ENCODE measurements at places on chromosomes 16 and 17.

DNA sequence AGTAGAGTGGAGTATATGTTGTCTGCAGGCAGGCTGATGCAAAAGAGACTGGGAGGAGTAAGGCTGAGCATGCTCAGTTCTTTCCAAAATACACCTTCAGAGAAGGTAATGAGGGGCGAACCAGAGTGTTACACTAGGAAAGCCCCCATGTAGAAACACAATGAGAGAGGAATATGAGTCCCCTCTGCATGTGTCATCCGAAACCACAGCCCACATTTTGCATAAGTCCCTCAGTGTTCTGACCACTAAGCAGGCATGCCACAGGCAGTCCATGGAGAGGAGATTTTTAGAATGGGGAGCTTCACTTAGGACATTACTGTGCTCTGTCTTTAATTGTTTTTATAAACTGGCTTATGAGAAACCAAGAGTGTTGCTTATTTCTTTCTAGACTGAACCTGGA lies 32.0 kb downstream of the SLC6A2 start:
- DNase-seq = no peak

- peak; percentile 90 for DNase-seq
Measured at GRCh38 chr17:82668631-82669099, 20.4 kb upstream of the WDR45B start.

DNA sequence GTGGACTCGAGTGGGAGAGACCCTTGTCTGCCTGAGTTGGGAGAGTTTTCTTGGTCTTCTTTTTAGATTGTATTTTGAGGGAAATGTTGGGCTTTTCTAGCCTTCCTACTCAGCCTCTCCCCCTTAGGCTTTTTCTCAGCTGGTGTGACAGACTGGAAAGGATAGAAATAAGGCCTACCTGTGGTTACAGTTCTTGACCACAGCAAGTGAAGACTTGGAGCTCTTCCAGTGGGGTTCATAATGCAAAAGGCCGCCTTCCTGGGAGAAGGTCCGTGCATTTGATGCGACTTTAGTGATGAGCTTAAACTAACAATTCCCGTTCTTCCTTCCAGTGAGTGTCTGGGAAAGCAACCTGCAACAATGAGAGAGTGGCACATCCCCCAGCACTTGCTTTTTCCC lies 56.8 kb downstream of the B9D1 start:
- no peak for DNase-seq

DNA sequence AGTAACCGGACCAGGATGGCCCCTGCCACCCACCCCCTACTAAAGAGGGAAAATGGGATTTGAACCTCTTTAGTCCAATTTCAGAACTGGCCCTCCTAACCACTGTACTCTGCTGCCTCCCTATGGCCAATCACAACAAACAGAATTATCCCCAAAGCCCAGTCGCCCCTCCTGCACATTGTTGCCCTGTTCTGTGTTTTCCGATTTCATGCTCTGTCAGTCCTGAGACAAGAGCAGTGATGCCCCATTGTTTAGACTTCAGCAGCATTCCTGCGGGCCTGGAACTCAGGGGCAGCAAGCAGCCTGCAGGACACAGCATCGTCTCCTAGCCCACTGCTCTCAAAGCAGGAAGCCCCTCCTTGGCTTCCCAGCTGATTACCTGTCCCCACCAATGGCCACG lies 20.5 kb upstream of the KLHL11 start:
- DNase-seq = peak; percentile 39

DNA sequence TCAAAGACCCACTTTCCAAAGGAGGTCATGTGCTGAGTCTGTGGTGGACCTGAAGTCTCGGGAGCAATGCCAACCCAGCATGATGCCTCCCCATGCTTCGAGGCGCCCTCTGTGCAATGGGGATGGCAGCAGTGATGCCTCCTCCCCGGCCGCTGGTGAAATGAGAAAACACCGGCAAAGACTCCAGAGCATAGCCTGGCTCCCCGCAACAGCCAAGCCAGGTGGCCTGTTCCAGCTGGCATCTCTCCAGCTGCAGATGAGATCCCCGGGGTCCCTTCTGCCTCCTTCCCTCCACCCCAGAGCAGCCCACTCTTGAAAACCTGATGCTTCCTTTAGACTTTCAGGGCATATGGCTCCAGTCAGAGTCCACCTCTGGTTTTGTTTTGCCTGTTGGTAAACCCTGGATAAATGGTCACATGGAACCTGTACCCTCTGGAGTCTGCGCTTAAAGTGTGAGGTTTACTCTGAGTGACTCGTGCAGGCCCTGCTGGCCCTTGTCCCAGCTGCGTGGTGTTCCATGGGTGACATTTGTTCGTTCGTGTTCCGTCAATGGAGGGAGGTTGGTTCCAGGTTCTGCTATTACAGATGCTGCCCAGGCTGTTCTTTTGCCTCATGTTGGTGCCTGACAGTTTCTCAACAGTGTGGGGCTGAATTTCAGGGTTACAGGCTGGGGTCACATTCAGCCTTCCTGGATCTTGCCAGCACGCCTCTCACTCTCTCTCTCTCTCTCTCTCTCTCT lies 181.8 kb upstream of the CIBAR2 start:
- no peak for DNase-seq

DNA sequence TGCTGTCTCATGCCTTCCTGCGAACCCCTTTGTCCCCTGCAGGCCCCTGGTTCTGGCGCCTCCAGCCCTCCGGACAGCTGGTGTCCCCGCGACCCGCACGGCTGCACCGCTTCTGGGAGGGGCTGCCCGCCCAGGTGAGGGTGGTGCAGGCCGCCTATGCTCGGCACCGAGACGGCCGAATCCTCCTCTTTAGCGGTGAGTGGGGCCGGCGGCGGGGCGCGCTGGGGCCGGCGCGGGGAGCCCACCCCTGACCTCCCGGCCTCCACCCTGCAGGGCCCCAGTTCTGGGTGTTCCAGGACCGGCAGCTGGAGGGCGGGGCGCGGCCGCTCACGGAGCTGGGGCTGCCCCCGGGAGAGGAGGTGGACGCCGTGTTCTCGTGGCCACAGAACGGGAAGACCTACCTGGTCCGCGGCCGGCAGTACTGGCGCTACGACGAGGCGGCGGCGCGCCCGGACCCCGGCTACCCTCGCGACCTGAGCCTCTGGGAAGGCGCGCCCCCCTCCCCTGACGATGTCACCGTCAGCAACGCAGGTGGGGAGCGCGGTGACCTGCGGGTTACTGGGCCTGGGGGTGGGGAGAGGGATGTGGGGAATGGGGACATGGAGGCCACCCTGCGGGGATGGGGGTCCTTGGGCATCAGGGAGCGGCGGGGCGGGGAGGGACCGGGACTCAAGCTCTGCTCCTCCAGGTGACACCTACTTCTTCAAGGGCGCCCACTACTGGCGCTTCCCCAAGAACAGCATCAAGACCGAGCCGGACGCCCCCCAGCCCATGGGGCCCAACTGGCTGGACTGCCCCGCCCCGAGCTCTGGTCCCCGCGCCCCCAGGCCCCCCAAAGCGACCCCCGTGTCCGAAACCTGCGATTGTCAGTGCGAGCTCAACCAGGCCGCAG lies 7.1 kb upstream of the IL32 start:
- peak; percentile 75 for DNase-seq

- no peak for DNase-seq
Measured at GRCh38 chr16:87314990-87315420, 2.2 kb downstream of the C16orf95 start.

GRCh38 chr17:3630781-3631180 lies 5.3 kb downstream of the SHPK start:
- no peak for DNase-seq

DNA sequence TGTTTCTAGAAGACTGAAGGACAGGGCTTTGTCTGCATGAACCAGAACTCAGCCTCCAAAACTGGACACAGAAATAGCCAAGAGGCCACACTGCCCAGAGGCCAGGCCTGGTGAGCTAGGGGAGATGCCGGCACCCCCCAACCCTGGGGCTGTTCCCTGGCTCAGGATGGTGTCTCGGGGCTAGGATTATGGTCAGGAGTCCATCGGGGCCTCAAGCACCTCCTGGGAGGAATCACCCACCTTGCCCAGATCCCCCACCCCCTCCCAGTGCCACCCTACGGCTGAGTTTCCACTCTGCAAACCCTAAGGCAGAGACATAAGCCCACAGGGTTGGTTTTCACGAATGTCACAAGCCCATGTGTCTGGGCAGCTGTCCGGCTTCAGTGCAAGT lies 37.2 kb downstream of the SLC7A5 start:
- DNase-seq = no peak

DNA sequence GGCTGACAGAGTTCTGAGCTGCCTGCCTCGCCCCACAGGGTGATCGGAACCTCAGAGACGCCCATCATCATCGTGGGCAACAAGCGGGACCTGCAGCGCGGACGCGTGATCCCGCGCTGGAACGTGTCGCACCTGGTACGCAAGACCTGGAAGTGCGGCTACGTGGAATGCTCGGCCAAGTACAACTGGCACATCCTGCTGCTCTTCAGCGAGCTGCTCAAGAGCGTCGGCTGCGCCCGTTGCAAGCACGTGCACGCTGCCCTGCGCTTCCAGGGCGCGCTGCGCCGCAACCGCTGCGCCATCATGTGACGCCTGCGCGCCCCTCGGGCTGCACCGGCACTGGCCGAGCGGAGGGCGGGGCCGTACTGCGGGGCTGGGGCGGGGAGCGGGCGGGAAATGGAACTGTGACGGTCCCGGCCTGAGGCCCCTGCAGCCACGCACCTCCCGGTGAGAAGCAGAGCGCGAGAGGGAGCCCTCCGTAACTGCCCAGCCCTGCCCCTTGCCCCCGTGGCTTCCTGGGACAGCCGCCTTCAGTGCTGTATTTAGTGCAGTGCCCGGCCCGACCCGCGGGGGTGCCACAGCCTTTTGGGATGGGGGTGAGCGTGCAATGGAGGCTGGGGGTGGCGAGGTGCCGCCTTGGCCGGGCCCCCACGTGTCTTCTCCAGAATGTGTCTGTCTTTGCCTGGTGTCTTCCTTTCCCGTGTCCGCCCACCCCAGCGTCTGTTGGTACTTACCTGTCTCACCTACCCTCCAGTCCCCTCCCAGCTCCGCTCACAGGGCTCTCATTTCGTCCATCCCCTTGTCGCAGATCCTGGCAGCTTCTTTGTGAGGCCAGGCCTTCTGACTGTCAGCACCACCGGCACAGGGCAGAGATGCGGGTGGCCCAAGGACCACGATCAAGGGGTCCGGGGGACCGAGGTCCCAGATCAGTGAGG lies 9.8 kb downstream of the RASL10B start:
- DNase-seq = peak; percentile 82

DNA sequence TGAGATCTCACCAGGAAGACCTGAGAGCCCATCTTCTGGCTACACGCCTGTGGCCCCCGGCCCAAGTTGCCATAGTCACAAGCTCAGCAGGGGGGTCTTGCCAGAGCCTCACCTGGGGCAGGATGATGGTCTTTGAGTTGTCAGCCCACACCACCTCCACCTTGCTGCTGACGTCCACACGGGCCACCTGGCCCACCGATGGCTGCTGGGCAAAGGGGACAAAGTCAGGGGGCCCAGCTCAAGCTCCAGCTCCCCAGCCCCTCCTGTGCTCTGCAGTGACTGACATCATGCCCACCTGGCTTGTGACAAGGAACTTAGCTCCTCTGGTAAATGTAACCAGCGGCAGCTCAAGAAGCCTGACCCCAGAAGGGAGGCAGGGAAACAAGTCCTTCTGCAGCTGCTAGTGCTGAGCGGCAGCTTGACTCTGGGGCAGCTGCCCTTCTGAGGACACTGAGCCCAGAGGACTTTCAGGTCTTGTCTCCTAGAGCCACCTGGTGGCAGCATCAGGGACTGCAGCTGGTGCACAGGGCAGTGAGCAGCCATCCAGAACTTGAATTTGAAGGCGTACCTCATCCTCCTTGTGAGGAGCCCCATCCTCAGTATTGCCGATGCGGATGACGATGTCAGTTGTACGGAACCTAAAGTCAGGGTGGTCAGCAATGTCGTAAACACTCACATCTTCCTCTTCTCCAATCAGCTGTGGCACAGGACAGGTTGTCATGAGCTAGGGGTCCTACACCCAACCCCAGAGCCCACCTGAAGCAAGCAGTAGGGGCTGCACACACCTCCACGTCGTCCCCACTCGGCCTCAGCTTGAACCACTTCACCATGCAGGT lies 13.5 kb downstream of the SPHK1 start:
- peak; percentile 92 for DNase-seq

DNA sequence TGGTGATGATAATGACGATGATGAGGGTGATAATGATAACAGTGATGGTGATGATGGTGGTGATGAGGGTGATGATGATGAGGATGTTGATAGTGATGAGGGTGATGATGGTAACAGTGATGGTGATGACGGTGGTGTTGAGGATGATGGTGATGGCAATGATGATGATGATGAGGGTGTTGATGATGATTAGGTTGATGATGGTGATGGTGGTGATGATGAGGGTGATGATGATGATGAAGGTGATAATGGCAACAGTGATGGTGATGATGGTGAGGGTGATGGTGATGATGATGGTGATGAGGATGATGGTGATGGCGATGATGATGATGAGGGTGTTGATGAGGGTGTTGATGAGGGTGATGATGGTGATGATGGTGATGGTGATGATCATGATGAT lies 93.8 kb upstream of the ZNF469 start:
- no peak for DNase-seq

DNA sequence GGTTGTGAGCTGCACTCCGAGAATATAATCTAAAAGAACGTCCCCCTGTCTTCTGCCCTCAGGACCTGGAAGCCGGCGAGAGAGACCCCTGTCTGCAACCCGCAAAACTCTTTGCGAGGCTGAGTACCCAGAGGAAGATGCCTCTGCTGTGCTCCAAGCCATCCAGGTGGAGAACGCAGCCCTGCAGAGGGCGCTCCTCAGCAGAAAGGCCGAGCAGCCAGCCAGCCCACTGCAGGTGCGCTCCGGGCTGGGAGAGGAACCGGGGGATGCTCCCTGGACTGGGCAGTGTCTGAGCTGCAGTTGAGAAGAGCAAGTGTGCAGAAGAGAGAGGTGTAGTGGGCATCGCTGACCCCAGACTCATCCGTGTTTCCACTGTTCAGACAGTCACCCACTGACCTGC lies 148.3 kb downstream of the KATNIP start:
- peak; percentile 91 for DNase-seq

DNA sequence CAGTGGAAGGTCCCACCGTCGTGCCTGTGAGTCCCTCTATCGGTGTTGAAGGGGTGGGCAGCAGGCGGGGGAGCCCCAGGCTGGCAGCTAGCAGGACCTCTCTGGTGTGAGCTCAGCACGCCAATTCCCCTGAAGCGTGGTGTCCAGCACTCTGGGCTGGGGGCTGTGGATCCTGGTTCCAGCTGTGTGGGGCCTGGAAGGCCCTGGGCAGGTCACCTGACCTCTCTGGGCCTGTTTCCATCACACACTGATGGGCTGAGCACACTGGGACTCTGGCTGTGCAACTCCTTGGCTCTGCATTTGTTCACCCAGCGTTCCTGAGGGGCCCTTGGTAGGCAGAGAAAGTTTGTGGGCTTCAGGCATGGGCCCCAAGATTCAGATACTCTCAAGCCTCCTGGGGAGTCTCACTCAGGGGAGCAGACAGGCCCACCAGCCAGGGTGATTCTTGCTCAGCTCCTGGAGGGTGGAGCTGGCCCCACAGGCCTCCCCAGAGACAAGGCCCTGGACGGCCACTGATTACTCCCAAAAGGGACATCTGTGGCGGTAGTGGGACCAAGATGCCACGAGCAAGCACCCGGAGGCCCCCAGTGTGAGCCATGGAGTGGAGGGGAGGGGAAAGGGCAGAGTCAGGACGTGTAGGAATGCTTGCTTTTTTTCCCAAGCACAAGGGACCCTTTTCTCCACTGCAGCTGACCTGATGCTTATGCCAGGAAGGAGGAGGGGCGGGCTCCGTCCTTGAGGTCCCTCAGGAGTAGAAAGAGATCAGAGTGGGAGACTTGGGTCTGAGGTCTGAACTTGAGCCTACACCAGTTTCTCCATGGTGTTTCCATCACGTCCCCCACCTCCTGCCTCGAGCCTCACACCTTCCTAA lies 8.5 kb downstream of the SCGB1C2 start:
- DNase-seq = no peak

- DNase-seq = no peak
Measured at GRCh38 chr16:74710401-74710800, 9.7 kb upstream of the MLKL start.

GRCh38 chr16:67170168-67170948 lies at the start of gene NOL3:
TSS of gene NOL3 (plus strand) at chr16:67170538.
- peak; percentile 74 for DNase-seq
